OCI-LY7 (cell line): ENCODE measurements at places on chromosomes 6 and 20. TPM values are rescaled to one million over a fixed set of nuclear protein-coding genes. Genes with fewer than 3 reads are reported as not detected.
A peak's percentile ranks its signal among the peaks of the same experiment; 100 is the strongest.

- DNase-seq: no peak
Measured at GRCh38 chr20:39282619-39283092, 320.5 kb downstream of the DHX35 start.

- no peak for DNase-seq
Measured at GRCh38 chr6:64250126-64250525, 614.5 kb downstream of the PHF3 start.

- DNase-seq: no peak
Measured at GRCh38 chr6:74605922-74606581, 599.8 kb downstream of the COL12A1 start.

DNA sequence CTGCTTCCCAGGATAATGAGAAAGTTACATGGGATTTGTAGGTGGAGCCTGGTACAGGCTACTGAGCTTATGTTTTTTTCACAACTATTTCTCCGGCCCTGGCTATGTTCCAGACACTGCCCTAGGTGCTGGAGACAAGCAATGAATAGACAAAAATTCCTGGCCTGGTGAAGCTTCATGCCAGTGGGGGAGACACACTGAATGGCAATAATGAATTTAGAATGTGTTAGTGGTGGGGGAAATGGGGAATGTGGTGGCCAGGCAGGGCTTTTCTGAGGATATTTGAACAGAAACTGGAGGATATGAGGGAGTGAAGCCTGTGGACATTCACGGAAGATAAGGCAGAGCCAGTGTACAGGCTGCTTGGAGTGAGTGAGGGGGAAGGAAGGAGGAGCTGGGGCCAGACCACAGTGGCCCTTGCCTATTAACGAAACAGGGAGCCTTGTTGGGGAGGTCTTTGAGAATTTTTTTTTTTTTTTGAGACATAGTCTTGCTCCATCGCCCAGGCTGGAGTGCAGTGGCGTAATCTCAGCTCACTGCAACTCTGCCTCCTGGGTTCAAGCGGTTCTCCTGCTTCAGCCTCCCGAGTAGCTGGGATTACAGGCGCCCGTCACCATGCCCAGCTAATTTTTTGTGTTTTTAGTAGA is 6.6 kb downstream of the FOXS1 start:
- no peak for DNase-seq

- DNase-seq: no peak
Measured at GRCh38 chr6:69848552-69848951, 17.8 kb upstream of the COL19A1 start.

DNA sequence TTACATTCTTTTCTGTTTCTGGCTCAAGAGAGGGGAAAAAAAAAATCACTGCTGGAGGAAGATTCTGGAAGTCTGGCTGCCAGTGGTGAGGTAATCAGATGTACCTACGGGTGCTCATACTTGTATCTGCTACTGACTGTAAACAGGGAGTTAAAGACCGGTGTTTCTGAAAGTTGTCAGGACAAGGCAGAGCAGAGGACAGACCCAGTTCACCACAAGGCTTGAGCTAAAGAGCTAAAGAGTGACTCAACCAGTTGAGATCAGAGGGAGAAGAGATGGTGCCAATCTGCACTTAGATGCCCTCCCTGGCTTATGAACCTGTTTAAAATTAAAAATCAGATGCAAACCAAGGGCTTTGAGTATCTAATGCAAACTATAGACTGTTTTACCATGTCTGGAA is 55.4 kb downstream of the CEP162 start:
- no peak for DNase-seq

DNA sequence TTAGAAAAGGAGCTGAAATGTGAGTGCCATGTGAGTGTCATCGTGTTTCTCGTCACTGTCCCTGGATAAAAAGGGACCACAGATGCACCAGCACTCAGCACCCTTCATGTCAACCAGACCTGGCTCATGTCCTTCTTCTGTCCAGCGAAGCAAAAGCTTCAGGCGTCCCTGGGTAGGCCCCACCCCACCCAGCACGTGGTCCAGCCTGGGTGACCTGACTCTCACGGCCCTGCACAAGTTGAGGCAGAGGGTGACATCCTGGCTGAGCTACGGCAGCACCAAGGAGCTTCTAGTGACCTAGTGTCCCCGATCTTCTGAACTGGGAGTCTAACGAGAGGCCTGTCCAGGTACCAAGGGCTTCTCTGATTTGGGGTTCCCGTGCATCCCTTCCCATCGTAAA is 37.8 kb downstream of the PSMG4 start:
- DNase-seq: no peak

GRCh38 chr6:14474816-14475215 is 357.2 kb downstream of the CD83 start:
- peak; percentile 16 for DNase-seq

GRCh38 chr20:16405254-16405653 is 168.0 kb downstream of the KIF16B start:
- DNase-seq: no peak

DNA sequence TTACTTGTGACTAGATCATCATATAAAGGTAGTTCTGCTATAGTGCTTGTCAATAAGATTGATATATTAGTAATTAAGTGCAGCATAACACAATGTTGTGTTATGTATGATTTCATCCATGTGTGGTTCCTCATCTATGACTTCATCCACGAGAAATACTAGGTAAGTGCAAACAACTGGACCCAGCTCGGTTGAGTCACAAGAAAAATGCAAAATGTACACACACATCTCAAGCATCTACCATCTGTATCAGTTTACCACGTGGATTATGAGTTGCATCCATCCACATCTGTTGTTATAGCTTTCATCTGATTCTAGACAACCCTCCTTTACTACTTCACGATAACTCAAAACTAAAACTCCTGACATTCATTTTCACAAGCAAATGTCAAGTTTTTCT is 517.0 kb upstream of the CITED2 start:
- no peak for DNase-seq

DNA sequence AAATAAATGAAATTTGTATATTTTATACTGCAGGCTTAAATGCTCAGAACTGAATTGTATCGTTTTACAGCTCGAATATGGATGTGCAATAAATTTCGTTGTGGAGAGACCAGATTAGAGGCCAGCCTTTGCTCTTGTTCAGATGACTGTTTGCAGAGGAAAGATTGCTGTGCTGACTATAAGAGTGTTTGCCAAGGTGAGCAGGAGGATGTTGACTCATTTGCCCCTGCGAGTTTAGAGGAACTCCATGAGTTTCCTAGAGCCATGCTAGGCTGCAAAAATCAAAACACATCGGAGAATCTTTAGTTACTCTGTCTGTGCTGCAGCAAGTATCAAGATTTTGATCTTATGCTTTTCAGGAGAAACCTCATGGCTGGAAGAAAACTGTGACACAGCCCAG is 15.4 kb downstream of the ENPP3 start:
- no peak for DNase-seq

DNA sequence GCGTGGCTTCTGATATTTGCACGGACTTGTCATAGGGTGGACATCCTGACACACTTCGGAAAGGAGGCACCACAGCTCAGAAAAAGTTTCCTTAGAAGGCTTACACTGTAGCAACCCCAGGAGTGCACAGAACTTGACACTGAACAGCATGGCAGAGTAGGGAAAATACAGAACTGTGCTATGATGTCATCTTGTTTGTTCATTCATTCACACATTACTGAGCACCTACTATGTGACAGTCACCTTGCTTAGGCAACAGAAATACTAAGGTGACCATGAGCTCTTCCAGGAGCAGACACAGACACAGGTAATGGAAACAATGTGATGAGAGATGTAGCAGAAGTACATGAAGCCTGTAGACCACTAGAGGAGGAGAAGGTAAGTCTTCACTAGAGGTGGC is 2.5 kb upstream of the PIGT start:
- no peak for DNase-seq

- peak; percentile 10 for DNase-seq
Measured at GRCh38 chr6:136873748-136874147, 48.4 kb upstream of the SLC35D3 start.

- DNase-seq: no peak
Measured at GRCh38 chr6:97222903-97223302, 60.1 kb downstream of the MMS22L start.

DNA sequence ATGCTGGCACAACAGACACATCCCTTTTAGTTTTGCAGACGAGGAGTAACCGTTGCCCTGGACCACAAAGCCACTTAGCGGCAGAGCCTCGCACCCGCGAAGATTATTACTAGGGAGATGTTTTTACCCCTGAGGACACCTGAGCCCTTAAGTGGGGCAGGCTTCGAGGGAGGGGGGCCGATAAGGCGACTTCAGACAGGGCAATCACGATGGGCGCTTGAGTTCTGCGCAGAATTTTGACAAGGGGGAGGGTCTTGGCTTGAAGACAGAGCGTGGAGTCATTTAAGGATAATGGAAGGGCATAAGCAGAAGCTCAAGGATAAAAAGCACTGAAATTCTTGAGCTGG is 650 bp upstream of the TTK start:
- no peak for DNase-seq

GRCh38 chr6:154857529-154857928 is 124.3 kb downstream of the SCAF8 start:
- no peak for DNase-seq

GRCh38 chr6:158207422-158207788 is 39.3 kb downstream of the GTF2H5 start:
- no peak for DNase-seq

DNA sequence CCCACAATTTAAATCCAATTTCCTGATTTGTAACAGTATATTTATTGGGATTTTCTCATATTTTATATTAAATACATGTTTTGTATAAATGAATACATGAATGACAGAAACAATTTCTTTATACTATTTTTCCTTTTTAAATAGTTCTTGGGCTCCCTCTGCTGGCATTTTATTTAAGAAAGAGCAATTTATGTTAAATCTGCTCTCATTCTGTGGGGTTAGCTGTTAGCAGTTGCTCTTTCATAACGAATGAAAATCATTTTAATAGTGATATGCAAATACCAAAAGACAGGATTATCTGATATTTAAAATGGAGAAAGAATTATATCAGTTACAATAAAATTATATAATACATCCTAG is 118.3 kb downstream of the RALGAPA2 start:
- DNase-seq: peak; percentile 38

GRCh38 chr20:17859002-17859615 is 109.5 kb downstream of the SNX5 start:
- DNase-seq: peak; percentile 45

- no peak for DNase-seq
Measured at GRCh38 chr20:38216746-38217595, 43.6 kb downstream of the KIAA1755 start.

GRCh38 chr6:73923905-73924485 is 228.0 kb downstream of the CD109 start:
- DNase-seq: no peak

GRCh38 chr6:101633081-101633480 is 239.6 kb downstream of the GRIK2 start:
- DNase-seq: no peak

DNA sequence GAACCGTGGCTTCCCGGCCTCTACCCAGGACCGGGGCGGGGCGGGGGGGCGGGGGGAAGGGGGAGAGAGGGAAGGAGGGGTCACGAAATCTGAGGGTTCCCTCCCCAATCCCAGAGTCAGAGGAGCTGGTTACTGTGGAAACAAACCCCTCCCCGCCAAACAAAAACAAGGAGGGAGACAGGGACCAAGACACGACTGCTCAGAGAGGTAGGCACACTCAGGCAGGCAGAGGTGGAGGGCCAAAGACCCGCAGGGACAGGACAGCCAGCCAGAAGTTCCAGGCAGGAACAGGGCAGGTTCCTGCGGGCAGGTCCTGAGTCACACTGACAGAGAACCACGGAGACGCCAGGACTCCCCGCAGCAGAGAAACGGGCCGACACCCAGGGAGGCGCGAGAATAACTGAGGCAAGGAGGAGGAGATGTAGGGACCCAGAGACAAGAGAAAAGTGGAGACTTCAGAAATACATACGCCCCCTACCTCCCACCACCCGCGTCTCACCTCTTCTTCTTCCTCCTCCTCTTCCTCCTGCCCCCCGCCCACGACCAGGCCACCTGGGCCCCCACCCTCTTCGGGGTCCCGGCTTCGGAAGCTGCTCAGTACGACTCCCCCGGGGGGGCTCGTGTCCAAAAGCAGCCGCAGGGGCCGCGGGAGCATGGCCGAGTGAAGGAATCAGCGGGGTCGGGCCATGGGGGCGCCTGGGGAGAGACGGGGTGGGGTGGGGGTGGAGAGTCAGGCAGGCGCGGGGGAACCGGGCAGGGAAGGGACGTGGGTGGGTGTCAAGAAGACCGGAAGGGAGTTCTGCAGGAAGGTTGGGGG is 578 bp downstream of the RGL2 start:
- peak; percentile 64 for DNase-seq

DNA sequence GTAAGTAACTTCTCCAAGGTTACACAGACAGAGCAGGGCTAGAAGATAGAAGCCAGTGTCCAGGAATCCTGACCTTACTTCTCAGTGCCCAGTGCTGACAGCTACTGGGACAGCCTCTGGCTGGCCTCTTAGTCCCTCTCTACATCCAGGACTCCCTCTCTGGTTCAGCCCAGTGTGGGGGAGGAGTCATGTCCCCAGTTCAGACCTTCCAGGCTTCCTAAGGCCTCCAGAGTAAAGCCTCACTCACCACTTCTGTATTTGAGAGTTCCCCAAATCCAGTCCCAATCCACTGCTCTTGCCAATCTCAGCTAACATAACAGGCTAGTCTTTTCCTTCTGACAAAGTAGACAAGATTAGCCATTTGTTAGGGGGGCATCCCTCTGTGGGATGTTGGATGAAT is 36.9 kb upstream of the EPB41L1 start:
- no peak for DNase-seq

DNA sequence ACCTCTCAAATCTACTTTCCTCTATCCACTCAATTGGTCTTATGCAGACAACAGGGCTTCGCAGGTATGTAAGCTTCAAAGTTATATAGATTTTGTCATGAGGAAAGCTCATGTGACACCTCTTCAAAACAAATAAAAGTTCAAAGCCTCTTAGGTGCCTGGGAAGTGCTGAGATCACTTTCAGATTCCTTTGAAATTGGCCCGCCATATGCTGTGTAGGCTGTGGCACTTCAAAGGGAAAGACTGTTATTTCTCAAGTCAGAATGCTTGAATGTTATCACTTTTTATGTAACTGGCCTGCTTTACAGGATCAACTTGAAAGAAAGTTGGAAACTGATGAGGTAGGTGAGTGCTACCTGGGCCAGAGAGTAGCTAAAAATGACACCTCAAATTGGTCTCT is 67.1 kb upstream of the GFRAL start:
- no peak for DNase-seq

DNA sequence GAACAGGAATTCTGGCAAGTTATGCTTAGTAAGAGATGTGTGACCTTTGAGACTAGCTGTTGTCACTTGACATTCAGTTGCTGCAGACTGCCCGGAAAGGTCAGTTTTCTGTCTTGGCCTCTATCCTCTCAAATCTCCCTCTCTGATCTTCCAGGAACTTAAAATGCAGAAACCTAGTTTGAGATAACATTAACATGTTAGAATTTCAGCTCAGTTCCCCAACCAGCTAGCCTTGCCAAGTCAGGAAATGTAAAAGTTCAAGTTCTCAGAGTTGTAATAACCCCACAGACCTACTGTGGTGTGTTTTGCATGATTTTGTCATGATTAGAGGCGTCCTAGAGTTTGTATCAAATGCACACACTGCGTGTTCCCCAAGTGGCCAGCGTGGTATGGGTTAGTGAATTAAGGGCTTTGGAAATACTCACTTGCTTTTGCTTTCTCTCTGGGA is 46.6 kb downstream of the DUSP22 start:
- no peak for DNase-seq

The ULBP3 gene
- 4.1 and 4.3 TPM in 2 replicates for total RNA-seq

The PLEKHG1 gene
- total RNA-seq: 17.9 and 26.3 TPM in 2 replicates

The CUL7 gene
- total RNA-seq: 14.9 and 18.6 TPM in 2 replicates

The ZBP1 gene
- total RNA-seq: 1.5 and 2.0 TPM in 2 replicates

The RIPPLY2 gene
- total RNA-seq: not detected in 2 replicates

The SRMS gene
- 0.42 TPM in 1 of 2 replicates, not detected in the other for total RNA-seq

The DDX27 gene
- 54.3 and 57.0 TPM in 2 replicates for total RNA-seq

The FNDC11 gene
- total RNA-seq: 2.1 and 3.0 TPM in 2 replicates

The AMD1 gene
- total RNA-seq: 76.9 and 90.0 TPM in 2 replicates
